ENCODE measurements at places on chromosomes 12 and 14. TPM values are rescaled to one million over a fixed set of nuclear protein-coding genes. Genes with fewer than 3 reads are reported as not detected.

DNA sequence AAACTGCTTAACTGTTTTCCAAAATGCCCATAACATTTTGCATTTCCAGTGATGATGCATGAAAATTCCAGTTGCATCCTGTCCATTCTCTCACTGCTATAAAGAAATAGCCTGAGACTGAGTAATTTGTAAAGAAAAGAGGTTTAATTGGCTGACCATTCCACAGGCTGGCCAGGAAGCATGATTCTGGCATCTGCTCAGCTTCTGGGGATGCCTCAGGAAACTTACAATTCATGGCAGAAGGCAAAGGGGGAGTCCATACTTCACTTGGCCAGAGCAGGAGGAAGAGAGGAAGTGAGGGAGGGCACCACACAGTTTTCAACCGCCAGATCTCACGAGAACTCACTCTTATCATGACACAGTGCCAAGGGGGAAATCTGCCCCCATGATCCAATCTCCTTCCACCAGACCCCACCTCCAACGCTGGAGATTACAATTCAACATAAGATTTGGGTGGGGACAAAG, 18.2 kb upstream of the CLEC2D start:
- DNase-seq = peak; percentile 91

Gene VRTN
- not detected for total RNA-seq

DNA sequence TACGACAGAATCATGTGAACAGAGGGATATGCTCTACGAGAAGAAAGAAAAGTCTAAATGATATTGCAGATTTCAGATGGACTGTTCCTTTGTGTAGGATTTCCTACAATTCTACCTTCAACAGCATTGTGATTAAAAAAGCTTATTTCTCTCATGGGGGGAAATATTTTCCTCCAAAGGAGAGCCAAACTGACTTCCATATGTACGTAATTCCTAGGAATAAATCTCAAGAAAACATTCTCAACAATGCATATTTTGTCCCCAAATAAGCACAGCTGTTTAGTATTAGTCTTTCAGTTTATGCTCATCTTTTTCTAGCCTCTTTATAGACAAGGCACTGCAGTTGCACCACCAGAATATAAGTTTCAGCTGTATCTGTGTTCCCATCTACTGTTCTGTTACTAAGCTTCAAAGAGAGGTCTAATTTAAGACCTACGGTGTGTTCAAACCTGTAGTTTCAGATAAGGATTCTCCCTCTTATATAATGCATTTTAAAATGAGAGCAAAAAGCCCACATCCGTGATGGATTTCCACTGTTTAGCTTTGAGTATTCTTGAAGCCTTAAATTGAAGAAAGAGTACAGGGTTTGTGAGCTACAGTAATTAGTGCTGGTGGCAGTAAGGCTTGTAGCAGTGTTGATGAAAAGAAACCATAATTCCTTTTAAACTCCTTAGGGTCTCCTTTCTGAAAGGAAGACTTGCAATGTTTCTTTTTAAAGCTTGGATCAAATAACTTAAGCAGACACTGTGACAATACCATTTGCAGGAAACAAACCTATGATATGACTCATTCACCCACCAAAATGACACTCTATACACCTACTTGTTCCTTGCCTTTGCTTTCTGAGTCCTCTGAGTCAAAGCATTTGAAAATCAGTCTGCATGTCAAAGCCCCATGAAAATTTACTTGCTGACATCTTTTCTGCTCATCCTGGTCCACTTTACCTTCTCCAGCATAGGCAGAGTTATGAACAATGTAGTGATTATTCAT, 754.1 kb downstream of the NOVA1 start:
- DNase-seq = no peak

GRCh38 chr12:111138016-111138415, 217.6 kb upstream of the MYL2 start:
- DNase-seq = no peak

- DNase-seq = peak; percentile 90
These were observed 32.9 kb upstream of the MDM1 start for GRCh38 chr12:68364893-68365725.

DNA sequence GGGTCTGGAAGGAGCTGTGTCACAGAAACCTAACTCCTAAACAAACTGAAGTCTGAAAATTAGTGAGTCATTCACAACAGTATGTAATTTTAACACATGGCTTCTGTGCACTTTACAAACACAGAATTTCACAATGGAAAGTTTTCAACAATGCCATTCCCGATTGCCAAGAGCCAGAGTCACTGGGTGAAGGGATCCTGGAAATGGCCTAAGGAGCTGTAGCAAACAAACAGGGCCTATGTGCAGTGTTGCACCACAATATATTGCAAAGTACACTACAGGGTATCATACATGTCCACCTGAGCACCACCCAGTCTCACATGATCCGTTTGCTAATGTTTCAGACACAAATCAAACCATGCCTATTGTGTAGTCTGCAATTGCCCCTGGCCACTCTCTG, 184.7 kb upstream of the OTX2 start:
- DNase-seq = no peak

Gene OR6C2
- not detected for total RNA-seq

DNA sequence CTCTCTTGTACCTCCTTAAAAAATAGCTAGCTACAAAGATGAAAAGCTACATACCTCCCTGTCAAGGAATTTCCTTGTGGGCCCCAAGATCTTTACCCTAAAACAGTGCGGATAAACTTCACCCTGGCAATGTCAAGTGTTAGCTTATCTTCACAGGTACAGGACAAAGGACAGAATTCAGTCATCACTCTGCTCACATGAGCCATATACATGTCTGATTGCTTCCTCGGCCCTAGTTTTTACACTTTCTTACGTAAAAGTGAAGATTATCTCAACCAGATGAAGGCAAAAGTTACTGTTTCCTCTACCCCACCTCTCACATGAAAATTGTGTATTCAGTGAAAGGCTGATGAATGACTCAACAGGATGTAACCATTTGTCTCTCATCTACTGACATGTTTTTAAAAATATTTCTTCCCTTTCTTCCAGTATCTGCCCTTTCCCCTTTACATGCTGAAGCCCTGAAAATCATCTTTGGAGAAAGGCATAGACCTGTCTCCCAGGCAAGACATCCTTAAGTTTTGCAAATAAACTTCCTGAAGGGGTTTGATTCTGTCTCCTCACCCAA, 890.1 kb downstream of the GALC start:
- DNase-seq = no peak

Gene KRT6B
- not detected for total RNA-seq

- DNase-seq = peak; percentile 6
These were observed 638 bp downstream of the PLEKHG3 start for GRCh38 chr14:64704743-64705380.

GRCh38 chr14:52840877-52841276, 49.5 kb upstream of the GNPNAT1 start:
- peak; percentile 6 for DNase-seq

DNA sequence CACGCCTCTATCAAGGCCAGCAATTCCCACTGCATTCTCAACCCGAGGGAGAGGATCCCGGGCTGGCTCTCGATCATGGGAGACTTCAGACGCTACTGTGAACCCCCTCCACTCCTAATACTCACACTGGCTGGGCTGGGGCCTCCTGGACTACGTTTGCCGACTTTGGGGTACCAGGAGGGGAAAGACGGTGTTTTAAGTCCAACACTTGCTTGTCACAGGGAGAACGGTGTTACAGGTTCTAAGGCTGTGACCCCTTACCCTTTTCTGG, 463 bp downstream of the NACA start:
- DNase-seq = no peak

DNA sequence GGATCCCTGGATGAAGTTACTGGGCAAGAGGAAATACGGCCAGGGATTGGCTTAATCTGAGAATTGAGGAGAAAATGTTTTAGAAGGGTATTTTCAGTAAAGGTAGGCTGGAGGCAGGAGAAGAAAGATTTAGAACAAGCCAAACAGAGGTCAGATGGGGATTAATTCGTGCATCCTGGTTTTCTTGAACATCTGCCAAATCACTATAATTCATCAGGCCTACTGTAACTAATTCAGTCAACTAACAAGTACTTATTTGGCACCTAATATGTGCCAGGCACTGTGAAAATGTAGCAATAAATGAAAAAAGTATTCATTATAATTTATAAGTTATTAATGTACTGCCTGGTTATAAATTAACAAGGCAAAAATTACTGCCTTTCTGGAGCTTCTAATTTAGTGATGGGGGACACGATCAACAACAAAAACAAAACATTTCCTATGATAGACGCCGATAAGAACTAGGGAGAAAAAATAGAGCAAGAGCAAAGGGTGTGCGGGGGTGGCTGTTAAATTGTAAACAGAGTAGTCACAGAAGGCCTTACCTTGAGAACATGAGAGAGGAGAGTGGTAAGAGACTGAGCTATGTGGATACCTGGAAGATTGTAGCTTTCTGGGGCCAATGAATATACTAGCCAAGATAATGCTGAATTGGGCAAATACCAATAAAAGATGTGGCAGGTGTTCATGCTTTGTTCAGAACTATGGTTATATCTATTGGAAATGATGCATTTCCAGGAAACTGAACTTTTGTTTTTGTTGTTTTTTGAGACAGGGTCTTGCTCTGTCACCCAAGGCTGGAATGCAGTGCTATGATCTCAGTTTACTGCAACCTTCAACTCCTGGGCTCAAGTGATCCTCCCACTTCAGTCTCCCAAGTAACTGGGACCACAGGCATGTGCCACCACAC, 34.0 kb downstream of the DUSP16 start:
- no peak for DNase-seq

- DNase-seq = no peak
These were observed 10.5 kb upstream of the CALM1 start for GRCh38 chr14:90386321-90386720.

GRCh38 chr14:30243805-30244204, 315.2 kb upstream of the G2E3 start:
- DNase-seq = no peak

- DNase-seq = peak; percentile 71
These were observed 18.2 kb upstream of the RNASE12 start for GRCh38 chr14:20609215-20610001.

- no peak for DNase-seq
These were observed 47.3 kb downstream of the WDR20 start for GRCh38 chr14:102187044-102187443.

DNA sequence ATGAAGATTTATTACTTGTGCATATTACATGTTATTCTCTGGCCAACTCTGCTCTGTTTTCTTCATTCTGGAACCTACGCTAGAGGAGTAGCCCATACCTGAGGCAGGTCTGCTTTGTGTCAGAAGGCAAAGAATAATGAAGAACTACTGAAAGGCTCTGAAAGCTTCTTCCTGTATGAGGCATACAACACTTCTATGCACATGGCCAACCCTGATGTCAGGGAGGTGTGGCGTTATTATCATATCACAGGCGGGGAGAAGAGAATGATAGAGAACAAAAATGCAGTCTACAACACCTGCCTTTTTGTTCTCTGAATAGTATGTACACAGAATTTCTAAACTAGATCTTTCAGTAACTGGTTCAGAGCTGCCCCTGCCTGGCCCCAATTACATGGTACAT, 32.5 kb upstream of the CRY1 start:
- no peak for DNase-seq

DNA sequence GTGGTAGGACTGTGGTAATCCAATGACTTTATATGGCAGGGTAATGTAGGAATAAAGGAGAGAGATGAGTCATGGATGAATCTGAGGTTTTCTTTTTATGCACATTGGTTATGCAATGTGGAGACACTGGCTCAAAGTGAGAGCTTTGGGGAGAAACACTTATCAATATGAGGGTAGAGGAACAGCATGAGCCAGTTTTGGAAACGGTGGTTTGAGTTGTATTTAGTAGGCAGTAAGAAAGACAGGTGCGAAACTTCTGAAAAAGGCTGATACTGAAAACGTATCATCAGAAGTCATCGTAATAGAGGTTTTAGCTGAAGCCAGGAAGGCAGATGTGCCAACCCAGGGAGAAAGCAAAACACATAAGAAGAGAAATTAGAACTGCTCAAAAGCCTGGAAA, 854.8 kb upstream of the SEL1L start:
- no peak for DNase-seq

GRCh38 chr12:52308806-52309425, 12.3 kb downstream of the KRT83 start:
- DNase-seq = no peak

DNA sequence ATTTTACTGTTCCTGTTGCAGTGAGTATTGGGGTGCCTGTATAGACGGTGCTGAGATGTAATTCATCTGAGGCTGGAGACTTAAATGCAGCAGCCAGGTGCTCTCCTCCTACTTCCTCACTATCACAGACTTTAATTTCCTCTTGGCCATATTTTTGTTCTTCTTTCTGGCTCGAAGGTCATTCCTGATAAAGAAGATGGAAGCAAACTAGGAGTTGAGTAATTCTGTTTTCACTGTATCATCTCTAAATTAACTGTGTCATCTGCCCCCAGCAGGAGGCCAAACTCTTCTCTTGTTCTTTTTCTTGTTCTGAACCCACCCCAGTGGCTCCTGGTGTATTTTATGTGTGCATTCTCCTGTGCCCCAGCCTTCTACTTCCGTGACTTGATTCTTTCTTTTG, 141.7 kb upstream of the ARHGAP5 start:
- DNase-seq = no peak

Gene GPN3
- 59.8 TPM for total RNA-seq

Gene CCDC198
- not detected for total RNA-seq

GRCh38 chr12:72622556-72622955, 350.4 kb downstream of the TRHDE start:
- no peak for DNase-seq

GRCh38 chr12:8821591-8821990, 830 bp upstream of the A2ML1 start:
- DNase-seq = no peak

DNA sequence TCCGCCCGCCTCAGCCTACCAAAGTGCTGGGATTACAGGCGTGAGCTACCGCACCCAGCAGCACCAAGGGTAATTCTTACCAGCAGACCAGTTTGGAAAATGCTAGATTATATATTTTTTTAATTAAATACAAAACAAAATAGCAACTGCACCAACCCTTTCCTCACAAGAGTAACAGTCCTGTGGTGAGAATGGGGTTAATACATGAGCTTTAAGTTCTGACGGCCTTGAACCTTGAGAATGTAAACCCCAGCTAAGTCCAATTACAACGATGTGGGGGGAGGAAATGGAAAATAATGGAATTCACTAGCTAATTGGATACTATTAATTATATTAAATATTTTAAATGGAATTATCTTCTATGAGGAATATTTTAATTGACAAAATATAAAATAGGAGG, 82.3 kb downstream of the GTF2A1 start:
- DNase-seq = no peak

Gene DTX1
- total RNA-seq = 10.7 TPM

Gene SDS
- total RNA-seq = not detected

DNA sequence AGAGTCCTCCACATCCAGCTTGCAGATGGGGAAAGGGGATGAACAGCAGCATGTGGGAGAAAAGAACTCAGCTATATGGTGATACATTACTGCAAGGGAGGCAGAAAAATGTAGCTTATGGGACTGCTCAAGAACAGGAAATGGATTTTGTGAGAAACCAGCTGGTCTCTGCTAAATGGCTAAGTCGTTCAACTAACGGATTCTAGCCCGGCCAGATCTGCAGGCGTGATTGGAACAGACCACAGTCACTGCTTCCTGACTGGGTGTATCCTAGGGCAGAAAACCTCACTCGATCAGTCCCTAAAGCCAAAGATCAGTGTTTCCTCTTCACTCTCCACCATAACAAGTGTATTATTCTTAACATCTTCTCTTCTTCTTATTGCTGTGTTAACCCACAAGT, 8.1 kb upstream of the PTGDR start:
- DNase-seq = no peak

All from activated naive CD4-positive, alpha-beta T cell treated with anti-CD3 and anti-CD28 coated beads for 36 hours (primary cell).